ENCODE measurements at places on chromosomes 11 and 22.

- DNase-seq = no peak
These were observed 39.1 kb downstream of the SLC35F2 start for GRCh38 chr11:107819361-107820014.

GRCh38 chr11:9859554-9860305 is 195.9 kb downstream of the SWAP70 start:
- DNase-seq = no peak

DNA sequence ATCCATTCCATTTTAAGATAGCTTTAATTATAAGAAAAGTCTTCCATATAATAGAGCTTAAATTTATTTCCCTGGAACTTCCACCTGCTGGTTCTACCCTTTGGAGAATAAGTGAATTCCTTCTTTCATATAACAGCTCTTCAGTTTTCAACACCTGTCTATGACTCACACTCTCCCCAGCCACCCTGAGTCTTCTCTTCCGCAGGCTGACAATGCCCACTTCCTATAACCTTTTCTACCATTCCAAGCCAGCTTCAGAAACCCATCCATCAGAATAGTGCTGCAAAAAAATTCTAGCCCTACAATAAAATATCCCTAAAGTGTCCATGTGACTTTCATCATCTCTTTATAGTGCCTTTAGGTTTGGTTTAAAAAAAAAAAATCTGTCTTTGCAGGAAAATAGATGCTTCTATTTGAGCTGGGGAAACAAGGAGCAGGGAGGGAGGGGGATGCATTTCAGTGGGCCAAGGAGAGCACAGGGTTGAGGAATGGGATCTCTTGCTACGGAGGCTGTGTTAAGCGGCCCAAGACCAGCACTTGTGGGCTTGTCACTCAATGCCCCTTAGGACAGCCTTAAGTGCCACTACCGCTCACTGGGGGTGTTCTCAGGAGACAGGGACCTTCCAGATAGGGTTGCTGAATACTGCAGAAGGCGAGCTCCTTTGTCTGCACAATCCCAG is 178.6 kb downstream of the DSCAML1 start:
- no peak for DNase-seq

GRCh38 chr11:75563501-75563977 is 1.5 kb downstream of the SERPINH1 start:
- DNase-seq = no peak

DNA sequence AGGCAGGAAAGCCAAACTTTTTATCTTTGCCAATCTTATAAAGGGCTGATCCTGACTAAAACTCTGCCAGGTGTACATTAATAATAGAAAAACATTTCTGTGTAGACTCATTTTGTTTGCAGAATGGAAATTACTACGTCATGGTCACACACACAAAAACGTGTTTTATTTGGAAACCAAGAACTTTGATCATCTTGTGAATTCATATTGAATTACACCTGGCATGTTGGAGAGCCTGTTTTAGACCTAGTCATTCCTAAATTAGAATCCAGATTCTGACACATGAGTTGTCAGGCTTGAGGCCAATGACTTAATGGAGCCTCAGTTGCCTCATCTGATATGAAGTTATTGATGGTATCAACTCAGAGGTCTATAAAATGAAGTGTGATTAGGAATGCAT is 235.6 kb upstream of the TENM4 start:
- no peak for DNase-seq

Data from activated CD4-positive, CD25-positive, alpha-beta regulatory T cell treated with anti-CD3 and anti-CD28 coated beads, Interleukin-2, amount 50 U/mL, for 72 hours (primary cell).